ENCODE measurements at places on chromosomes 5 and 9.

- DNase-seq, result no peak
Observed at GRCh38 chr9:134634667-134635230, 6.9 kb upstream of the COL5A1 start.

DNA sequence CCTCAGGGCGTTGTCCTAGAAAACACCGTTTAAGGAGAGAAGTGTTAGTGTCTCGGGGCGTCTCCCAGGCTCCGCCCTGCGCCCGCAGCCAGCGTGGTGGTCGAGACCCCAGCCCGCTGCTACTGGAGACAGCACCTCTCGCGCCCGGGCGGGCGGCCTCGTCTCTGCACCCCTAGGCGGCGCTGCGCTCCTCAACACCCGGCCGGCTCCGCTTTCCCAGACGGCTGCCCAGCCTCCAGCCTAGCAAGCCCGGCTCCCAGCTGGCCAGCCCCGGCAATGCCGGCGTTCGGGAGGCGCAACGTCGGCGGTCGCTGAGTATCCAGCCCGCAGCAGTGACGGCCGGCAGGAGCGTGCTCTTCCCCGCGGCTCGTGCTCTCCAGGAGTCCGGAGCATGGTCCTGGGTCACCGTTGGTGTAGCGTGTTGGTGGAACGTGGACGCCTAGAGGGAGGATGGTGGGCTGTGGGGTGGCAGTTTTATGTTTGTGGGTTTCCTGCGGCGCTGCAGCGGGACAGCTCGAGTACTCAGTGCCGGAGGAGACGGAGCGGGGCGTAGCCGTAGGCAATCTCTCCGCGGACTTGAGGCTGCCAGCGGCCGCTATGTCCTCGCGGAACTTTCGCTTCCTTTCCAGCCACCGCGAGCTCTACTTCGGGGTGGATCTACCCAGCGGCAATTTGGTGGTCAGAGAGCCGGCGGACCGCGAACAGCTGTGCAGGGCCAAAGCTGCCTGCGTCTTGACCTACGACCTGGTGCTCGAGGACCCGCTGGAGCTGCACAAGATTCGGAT, 536 bp downstream of the PCDHAC1 start:
- peak; percentile 76 for DNase-seq

- no peak for DNase-seq
Observed at GRCh38 chr5:54912021-54912420, 73.4 kb downstream of the ESM1 start.

GRCh38 chr5:93163010-93163663, 417.9 kb downstream of the NR2F1-AS1 start:
- DNase-seq, result no peak

DNA sequence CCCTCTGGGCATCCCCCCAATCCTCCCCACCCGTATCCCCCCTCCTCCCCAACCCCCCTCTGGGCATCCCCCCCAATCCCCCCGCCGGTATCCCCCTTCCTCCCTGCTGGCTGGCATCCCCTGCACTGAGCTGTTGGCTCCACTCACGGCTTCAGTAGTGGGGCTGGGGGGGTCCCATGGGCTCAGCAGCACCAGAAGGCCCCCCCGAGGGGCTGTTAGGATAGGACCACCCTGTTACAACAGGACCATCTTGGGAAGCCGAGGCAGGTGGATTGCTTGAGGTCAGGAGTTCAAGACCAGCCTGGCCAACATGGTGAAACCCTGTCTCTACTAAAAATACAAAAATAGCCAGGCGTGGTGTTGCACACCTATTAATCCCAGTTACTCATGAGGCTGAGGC, 42.4 kb downstream of the EXD3 start:
- DNase-seq, result no peak
